AML-193 (cell line): ENCODE measurements at places on chromosomes 4 and X.

DNA sequence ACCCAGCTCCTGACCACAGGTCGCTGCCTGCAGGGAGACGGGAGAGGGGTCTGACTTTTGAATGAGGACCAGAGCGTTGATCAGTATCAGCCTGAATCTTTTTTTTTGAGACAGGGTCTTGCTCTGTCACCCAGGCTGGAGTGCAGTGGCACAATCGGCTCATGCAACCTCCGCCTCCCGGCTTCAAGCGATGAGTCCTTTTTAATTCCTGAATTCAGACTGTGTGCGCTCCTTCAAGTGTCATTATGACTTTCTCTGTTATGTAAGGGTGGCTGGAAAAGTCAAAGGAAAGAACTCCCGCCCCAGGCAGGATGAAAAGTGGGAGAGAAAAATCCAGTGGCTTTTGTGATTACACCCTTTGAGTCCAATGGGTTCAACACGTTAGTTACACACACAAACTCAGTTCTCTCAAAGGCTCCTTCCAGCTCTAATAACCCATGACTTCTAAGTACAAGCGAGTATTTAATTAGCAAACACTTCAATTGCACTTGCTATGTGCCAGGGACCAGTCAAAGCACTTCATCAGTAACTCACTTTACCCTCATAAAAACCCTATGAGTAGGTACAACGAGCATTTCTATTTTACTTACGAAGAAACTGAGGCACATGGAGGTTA, 44.4 kb downstream of the PDHA1 start:
- no peak for DNase-seq

DNA sequence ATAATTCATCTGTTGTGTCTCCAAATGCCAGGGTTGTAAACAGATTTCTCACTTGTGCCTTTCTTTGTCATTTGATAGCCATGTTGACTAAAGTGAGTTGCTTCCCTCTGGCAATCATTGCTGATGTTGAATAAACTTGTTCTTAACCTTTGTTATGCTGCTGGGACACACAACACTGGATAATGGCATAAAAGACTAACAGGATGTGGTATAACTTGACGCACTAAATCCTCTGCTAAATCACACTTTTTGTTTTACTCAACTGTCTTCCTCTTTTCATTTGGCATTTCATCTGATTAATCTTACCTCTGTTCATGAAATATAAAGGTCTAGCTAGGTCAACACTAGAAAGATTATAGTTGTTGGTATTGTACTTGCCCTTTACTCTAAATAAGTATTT, 17.6 kb upstream of the CXCL5 start:
- DNase-seq = no peak

GRCh38 chrX:154775419-154776349, 13.0 kb downstream of the DKC1 start:
- DNase-seq = no peak

- no peak for DNase-seq
Measured at GRCh38 chr4:170931321-170931720, 841.6 kb upstream of the AADAT start.

GRCh38 chr4:23036503-23036902, 343.8 kb downstream of the GBA3 start:
- no peak for DNase-seq

DNA sequence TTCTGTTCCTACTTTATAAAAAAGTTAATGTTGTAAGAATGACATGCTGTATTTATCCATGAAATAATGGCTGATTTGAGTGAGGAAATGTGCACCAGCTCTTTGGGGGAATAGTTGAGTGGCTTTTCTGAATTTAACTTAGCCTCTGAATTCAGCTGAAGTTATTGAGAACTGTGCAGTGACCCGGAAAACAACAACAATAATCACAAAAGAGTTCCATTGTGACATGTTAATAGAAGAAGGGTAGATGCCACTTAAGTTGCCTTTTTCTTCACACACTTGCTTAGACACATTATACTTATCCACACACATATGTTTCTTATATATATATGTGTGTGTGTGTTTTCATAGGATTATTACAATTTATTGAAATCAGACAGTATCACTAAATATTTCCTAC, 301.2 kb downstream of the BMPR1B start:
- DNase-seq = no peak
